Activated T-cell treated with anti-CD3 and anti-CD28 coated beads for 48 hours (primary cell): ENCODE measurements at places on chromosomes 7 and 10.

- DNase-seq, result no peak
Measured at GRCh38 chr7:99644431-99644830, 27.7 kb downstream of the ZSCAN25 start.

DNA sequence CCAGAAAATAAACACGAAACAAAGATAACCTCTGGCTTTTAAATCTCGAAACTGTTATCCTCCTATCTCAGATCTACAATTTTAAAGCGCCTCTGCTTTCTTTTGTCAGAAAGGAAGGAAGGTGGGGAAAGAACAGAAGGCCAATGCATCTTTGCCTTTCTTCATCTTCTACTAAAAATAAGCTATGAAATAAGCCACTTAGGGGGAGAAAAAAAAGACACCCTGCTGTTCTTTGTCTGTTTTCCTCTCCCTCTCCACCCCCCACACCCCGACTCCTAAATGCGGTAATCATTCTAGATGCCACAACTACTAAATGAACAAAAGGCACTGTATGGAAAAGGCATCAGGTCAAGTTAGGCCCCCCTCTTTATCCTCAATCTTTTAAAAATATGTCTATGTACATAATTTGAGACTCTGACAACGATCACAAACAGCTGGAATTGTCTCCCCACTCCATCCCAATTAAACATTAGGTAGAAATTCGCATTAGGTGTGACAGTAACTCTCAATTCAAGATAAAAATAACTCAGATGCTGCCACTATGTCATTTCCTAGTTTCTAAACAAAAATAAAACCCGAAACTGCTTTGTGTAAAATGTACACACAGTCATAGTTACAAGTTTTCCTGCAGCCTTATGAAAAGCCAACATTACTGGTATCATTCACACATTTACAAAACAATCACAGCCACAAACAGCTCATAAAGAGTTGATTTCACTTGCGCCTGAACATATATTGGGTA, 2.4 kb downstream of the UBE2H start:
- no peak for DNase-seq

DNA sequence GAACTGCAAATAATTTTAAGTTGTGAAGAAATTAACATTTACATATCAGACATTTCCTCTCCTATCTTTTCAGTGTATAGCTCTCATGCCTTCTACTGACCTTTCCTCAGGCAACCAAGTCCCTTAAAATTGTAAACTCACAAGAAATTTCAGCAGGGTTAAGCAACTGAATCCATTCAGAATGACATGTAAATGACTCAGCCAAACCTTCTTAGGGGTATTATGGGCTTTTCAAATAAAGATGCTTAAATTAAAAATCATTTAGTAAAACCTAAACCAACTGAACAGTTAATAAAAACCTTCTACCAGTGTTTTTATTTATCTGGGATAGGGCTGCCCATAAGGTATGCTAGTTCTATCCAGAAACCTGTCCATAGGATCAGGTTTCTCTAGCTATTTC, 20.7 kb downstream of the WAPL start:
- no peak for DNase-seq

- DNase-seq, result peak; percentile 59
Measured at GRCh38 chr7:105849122-105849855, 27.1 kb downstream of the ATXN7L1 start.
